ENCODE measurements at places on chromosomes 2 and 18. TPM values are rescaled to one million over a fixed set of nuclear protein-coding genes. Genes with fewer than 3 reads are reported as not detected.

GRCh38 chr18:59915606-59916005, 15.8 kb downstream of the PMAIP1 start:
- no peak for DNase-seq

The RGPD4 gene
- total RNA-seq = not detected

The CFAP65 gene
- total RNA-seq = 1.1 TPM

- no peak for DNase-seq
Measured at GRCh38 chr2:128319631-128320191, 1.0 kb upstream of the HS6ST1 start.

DNA sequence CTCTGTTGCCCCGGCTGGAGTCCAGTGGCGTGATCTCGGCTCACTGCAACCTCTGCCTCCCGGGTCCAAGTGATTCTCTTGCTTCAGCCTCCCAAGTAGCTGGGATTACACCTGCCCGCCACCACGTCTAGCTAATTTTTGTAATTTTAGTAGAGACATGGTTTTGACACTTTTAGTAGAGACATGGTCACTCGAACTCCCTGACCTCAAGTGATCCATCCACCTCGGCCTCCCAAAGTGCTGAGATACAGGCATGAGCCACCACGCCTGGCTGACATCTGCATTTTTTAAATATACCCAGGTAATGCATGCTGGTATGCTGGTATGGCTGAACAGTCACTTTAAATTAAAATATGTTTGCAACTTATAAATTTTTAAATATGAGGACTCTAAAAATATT, 91.9 kb downstream of the EPB41L3 start:
- DNase-seq = no peak

DNA sequence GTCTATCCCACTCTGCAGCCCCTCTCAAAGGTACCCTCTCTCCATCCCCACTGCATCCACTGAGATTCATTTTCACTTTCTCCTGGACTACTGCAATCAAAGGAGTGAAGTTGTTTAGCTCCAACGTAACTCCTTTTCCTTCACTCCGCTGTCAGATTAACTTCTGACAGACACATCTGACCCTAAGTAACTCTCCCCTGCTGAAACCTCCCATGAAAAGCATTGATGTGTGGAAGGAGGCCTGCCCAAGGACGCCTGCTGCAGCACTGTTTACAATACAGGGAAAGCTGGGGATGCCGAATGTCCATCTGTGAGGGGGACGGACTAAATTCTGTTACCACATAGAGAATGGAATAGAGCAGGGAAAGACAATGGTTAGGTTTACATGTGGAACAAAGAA, 114.8 kb downstream of the TMEM163 start:
- no peak for DNase-seq

DNA sequence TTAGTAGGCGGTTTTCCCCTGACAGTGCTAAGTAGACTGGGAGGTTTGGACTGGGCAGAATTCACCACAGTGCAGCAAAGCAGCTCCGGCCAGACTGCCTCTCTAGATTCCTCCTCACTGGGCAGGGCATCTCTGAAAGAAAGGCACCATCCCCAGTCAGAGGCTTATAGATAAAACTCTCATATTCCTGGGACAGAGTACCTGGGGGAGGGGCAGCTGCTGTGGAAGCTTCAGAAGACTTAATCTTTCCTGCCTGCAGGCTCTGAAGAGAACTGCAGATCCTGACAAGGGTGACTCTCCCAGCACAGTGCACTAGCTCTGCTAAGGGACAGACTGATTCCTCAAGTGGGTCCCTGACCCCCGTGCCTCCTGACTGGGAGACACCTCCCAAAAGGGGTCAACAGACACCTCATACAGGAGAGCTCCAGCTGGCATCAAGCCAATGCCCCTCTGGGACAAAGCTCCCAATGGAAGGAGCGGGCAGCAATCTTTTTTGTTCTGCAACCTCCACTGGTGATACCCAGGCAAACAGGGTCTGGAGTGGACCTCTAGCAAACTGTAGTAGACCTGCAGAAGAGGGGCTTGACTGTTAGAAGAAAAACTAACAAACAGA, 266.8 kb upstream of the CRIM1 start:
- no peak for DNase-seq

DNA sequence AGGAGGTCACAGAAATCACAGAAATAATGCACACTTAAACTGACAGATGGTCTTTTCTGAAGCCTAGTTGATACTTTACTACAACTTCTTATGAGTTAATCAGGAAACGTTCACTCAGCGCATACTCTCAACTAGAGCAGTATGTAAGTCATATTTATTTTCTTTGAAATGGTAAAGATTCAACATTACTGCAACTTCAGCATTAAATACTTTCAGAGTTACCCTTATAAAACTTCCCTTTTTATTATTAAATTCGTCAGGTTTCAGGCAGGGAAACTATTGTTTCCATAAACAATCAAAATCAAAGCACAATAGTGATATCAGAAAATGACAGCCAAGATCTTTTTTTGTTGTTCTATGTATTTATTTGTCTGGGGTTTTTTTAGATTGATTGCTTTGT, 222.6 kb upstream of the RND3 start:
- no peak for DNase-seq

- no peak for DNase-seq
Measured at GRCh38 chr2:74373985-74374384, 6.1 kb downstream of the DCTN1 start.

Measured in epithelial cell of proximal tubule (primary cell).